Activated naive CD4-positive, alpha-beta T cell treated with anti-CD3 and anti-CD28 coated beads for 36 hours (primary cell): ENCODE measurements at places on chromosomes 11 and 22. TPM values are rescaled to one million over a fixed set of nuclear protein-coding genes. Genes with fewer than 3 reads are reported as not detected.
A peak's percentile ranks its signal among the peaks of the same experiment; 100 is the strongest.

Gene A4GALT
- not detected for total RNA-seq

Gene MRGPRE
- total RNA-seq, result not detected

Gene INPP5J
- 0.17 TPM for total RNA-seq

Gene OR8G5
- total RNA-seq, result not detected

Gene AMBRA1
- total RNA-seq, result 19.0 TPM

Gene MIOX
- not detected for total RNA-seq

Gene SCGB1A1
- not detected for total RNA-seq

DNA sequence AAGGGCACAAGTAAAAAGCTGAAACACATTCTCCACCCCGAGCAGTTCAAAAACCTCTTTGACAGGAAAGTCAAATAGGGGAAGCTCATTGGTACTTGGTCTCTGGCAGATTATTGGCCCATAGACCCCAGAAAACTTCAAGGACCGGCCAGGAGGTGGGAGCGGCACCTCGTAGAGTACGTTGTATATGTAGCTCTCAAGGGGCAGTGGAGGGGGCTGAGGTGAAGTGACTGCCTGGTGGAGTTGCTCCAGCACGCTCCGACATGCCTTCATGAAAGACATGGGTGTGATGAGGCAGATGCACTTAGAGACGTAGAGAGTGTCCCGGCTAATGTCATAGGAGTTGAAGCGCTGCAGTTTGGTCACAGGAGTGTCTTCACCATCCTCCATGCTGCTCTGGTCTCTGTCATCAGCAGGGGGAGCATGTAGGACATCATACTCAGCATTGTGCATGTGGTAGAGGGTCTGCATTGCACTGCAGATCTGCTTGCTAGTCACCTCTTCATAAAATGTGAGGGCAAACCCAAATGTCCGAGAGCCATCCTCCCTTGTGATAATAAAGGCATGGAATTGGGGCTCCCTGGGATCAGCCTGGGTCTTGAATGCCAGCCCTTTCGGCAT lies 61.3 kb downstream of the DENND5A start:
- peaks cover 13% of the 10 kb centered on the region for H3K36me3 ChIP-seq
- no peak overlapping the region for H3K4me3 ChIP-seq
- peak; percentile 34 for DNase-seq
- H3K4me1 ChIP-seq, result peaks cover 33% of the 10 kb centered on the region
- no peak overlapping the region for H3K27ac ChIP-seq

GRCh38 chr11:130102301-130103249 lies 32.9 kb downstream of the APLP2 start:
- H3K4me1 ChIP-seq, result peaks cover 2% of the 10 kb centered on the region
- no peak overlapping the region for H3K27ac ChIP-seq
- H3K27me3 ChIP-seq, result no peaks in the 10 kb centered on the region
- peaks cover 7% of the 10 kb centered on the region for H3K36me3 ChIP-seq
- no peak for DNase-seq

GRCh38 chr11:119441898-119442243 lies 18.9 kb upstream of the THY1 start:
- peaks cover 11% of the 10 kb centered on the region for H3K4me1 ChIP-seq
- no peak overlapping the region for H3K27ac ChIP-seq
- H3K27me3 ChIP-seq, result peaks cover 10% of the 10 kb centered on the region
- peaks cover 1% of the 10 kb centered on the region for H3K36me3 ChIP-seq

DNA sequence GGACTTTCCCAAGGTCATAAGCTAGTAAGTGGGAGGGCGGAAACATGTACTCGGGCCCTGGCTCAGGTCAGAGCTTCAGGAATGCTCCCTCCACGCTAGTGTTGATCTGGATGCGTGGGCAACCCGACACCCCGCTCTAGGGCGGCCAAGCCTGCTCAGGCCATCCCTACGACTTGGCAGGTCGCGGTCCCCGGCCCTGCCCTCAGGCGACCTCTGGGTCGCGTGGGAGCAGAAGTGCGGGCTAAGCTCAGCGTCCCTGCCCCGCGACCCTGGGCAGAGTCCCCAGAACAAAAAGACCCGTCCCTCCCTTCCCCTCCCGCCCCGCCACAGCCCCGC lies 781 bp upstream of the TEF start:
- H3K27me3 ChIP-seq, result no peaks in the 10 kb centered on the region
- DNase-seq, result no peak
- peak overlapping the region; percentile 87 for H3K4me3 ChIP-seq
- no peak overlapping the region for H3K27ac ChIP-seq
- peaks cover 13% of the 10 kb centered on the region for H3K4me1 ChIP-seq

DNA sequence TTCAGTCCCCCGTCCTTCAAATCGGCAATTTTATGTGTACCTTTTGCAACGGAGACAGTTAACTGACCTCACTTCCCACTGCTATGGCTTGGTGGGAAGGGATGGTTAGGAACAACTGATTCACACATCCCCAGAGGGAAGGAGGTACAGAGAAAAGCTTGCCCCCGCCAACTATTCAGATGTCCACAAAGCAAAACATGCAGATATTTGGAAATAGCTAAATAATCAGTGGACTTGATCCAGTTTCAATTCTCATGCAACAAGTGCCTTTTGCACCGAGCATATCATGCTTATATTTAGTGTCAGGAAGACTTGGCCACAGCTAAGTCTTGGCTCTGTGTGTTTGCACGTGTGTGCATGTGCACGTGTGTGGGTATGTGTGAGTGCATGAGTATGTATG lies 144.6 kb downstream of the SNX19 start:
- no peaks in the 10 kb centered on the region for H3K27me3 ChIP-seq
- H3K4me1 ChIP-seq, result no peaks in the 10 kb centered on the region
- DNase-seq, result no peak
- H3K36me3 ChIP-seq, result no peaks in the 10 kb centered on the region
- H3K4me3 ChIP-seq, result no peak overlapping the region

DNA sequence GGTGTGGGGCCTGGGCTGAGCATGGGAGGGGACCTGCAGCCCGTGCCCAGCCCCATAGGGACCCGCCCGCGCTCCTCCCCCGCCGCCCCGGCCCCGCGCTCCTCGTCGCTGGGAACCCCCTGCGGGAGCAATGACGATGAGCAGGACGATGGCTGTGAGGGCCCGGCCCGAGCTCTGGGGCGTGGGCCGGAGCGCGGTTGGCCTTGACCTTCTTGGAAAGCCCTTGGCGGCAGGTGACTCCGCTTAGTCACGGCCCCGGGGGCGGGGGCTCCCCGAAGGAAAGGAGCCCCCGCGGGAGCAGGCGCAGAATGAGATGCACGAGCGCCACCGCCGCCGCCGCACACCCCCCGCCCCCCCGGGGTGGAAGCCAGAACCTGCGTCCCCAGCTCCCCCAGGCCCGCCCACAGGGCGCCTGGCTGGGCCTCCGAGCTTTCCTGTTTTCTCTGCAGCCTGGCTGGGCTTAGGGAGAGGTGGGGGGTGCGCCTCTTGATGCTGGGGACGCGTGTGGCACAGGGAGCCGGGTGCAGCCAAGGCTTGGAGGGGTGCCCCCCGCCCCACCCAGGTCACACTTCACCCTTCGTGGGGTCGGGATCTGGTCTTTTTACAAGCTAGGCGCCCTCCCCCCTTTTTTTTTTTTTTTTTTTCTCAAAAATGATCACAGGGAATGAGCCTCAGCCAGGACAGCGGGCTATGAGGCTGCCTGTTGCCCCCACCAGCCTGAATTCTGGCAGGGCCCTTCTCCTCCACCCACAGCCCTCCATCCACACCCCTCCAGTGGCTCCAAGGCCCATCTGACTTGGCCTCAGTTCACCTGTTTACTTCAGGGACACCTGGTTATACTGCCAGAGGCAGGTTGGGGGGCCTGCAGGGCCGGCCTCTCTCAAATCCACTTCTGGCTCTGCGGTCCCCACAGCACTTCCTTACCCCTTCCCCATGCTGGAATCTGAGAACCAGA lies 17.9 kb downstream of the CRELD2 start:
- DNase-seq, result peak; percentile 99
- H3K27ac ChIP-seq, result peak overlapping the region; percentile 90
- peaks cover 6% of the 10 kb centered on the region for H3K36me3 ChIP-seq

GRCh38 chr11:14185461-14185860 lies 173.5 kb downstream of the RRAS2 start:
- DNase-seq, result no peak
- H3K4me3 ChIP-seq, result no peak overlapping the region
- H3K27me3 ChIP-seq, result no peaks in the 10 kb centered on the region
- no peaks in the 10 kb centered on the region for H3K4me1 ChIP-seq
- no peak overlapping the region for H3K27ac ChIP-seq

- H3K4me1 ChIP-seq, result no peaks in the 10 kb centered on the region
- H3K27me3 ChIP-seq, result peaks cover 36% of the 10 kb centered on the region
- no peak for DNase-seq
- no peak overlapping the region for H3K27ac ChIP-seq
Measured at GRCh38 chr22:48901324-48901723, 926.3 kb downstream of the BRD1 start.

DNA sequence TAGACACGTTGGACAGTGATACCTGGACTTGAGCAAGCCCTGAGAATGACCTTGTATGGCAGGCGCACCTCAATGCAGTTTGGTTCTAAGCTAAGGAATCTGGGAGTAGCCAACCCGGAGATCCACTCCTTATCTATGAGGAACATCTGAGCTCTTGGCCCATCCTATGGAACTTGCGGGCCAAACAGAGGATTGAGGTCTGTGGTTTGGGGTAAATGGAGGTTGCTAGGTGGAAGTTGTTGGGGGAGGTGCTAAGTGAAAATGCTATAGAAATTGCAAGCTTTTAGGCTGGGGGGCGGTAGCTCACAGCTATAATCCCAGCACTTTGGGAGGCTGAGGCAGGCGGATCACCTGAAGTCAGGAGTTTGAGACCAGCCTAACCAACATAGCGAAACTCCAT lies 8.9 kb downstream of the GDPD5 start:
- H3K4me1 ChIP-seq, result peaks cover 2% of the 10 kb centered on the region
- no peaks in the 10 kb centered on the region for H3K27me3 ChIP-seq
- H3K27ac ChIP-seq, result no peak overlapping the region
- no peak for DNase-seq

DNA sequence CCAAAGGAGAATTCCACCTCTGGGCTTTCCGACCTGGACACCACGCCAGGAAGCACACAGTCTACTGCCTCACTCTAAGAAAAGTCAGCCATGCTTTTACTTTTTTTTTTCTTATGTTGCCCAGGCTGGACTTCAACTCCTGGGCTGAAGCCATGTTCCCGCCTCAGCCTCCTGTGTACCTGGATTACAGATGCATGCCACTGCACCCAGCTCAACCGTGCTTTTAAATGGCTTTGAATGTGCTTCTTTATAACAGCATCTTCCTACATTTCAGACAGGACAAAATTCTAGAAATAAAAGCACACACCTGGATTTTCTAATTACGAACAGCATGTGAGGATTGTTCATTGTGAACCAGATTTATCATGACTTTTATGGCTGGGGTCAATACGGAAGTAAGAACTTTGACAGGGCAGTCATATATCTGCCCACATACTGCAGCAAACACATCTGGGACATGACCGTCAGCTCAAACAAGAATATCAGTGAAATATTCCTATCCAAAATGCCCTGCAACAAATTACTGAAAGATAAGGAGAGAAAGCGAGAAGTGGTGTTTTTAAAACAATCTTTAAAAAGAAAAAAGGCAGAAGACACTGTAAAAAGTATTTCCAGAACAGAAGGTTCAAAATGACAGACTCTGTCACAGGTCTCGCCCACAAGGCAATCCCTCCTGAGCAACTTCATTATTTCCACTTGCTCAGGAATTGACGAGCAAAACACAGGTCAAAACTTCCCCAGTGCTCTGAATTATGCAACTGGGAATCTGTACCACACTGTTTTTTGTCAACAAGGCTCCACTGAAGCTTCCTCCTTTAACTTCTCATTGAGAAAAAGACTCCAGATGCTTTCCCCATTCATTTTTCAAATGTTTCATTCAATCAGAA lies 42.1 kb downstream of the PACSIN2 start:
- H3K27me3 ChIP-seq, result no peaks in the 10 kb centered on the region
- peak; percentile 19 for DNase-seq
- no peak overlapping the region for H3K4me3 ChIP-seq
- H3K36me3 ChIP-seq, result peaks cover 12% of the 10 kb centered on the region
- H3K4me1 ChIP-seq, result peaks cover 58% of the 10 kb centered on the region

GRCh38 chr11:83467837-83468236 lies 181.7 kb upstream of the CCDC90B start:
- peaks cover 2% of the 10 kb centered on the region for H3K27me3 ChIP-seq
- DNase-seq, result no peak
- H3K36me3 ChIP-seq, result no peaks in the 10 kb centered on the region
- no peak overlapping the region for H3K27ac ChIP-seq
- H3K4me3 ChIP-seq, result no peak overlapping the region

- H3K36me3 ChIP-seq, result no peaks in the 10 kb centered on the region
- H3K27ac ChIP-seq, result no peak overlapping the region
- peaks cover 5% of the 10 kb centered on the region for H3K4me1 ChIP-seq
Measured at GRCh38 chr22:36699915-36700314, 3.6 kb downstream of the CACNG2 start.

DNA sequence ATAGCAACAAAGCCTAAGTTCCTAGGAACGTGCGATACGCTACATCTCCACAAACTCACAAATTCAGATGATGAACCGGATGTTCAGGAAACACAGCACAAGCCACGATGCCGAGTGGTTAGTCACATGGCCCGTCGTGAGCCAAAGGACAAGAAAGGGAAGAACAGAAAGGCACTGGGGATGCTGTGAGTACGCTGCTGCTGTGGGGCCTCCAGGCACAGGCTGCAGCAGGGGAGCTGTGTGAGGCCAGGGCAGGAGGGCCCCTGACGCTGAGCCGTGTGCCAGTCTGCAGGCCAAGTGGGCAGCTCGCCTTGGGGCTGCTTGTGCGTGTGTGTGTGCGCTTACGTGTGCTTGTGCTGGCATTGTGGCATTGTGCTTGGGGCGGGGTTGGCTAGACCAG lies 89.4 kb downstream of the CTTN start:
- H3K4me3 ChIP-seq, result no peak overlapping the region
- no peak overlapping the region for H3K27ac ChIP-seq
- no peak for DNase-seq
- H3K36me3 ChIP-seq, result no peaks in the 10 kb centered on the region
- no peaks in the 10 kb centered on the region for H3K27me3 ChIP-seq

DNA sequence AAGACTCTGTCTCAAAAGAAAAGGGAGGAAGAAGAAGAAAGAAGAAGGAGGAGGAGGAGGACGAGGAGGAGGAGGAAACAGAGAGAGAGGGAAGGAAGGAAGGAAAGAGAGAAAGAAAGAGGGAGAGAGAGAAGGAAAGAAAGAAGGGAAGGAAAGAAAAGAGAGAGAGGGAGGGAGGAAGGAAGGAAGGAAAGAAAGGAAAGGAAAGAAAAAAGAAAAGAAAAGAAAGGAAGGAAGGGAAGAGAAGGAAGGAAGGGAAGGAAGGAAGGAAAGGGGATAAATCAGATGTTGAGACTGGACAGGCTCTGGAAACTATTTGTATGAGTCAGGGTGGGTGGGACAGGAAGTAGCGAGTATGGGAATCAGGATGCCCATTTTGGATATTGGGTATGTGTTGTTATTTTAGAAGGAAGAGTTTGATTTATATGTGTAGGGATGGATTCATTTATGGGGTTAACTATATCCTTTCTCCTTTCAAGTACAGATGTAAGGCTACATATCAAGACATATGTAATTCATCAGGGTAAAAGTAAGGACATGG lies 6.0 kb upstream of the RPL3 start:
- no peak for DNase-seq
- H3K27ac ChIP-seq, result no peak overlapping the region
- H3K4me1 ChIP-seq, result peaks cover 3% of the 10 kb centered on the region
- no peaks in the 10 kb centered on the region for H3K27me3 ChIP-seq

GRCh38 chr11:117796872-117797529 lies at the start of gene DSCAML1:
Gene DSCAML1 (minus strand): TSS chr11:117797216. CDS start chr11:117797079, 137 bp downstream.
- peaks cover 15% of the 10 kb centered on the region for H3K4me1 ChIP-seq
- no peaks in the 10 kb centered on the region for H3K36me3 ChIP-seq
- DNase-seq, result peak; percentile 32
- H3K4me3 ChIP-seq, result peak within 1 kb of the TSS; percentile 43

GRCh38 chr22:39123751-39124581 lies 26.9 kb downstream of the APOBEC3H start:
- no peak for DNase-seq
- H3K4me3 ChIP-seq, result no peak overlapping the region
- H3K27me3 ChIP-seq, result no peaks in the 10 kb centered on the region
- peaks cover 2% of the 10 kb centered on the region for H3K4me1 ChIP-seq
- H3K36me3 ChIP-seq, result no peaks in the 10 kb centered on the region
